ENCODE measurements at places on chromosomes 7 and 10.

DNA sequence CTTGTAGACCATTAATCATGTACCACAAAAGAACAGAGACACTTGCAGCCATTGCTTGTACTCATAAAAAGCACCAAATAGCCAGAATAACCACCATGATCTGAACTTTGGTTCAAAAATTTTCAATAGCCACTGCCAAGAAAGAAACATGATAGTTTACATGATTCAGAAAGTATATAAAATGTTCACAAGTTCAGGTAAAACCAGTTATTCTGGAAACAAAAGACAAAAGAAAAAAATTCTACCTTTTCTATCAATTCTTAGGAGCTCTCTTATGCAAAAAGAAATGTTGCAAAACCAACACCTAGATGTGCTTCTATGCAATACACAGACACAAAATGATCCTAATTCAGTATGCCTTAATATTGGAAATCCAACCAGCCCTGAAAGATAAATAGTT is 108.7 kb downstream of the PCLO start:
- DNase-seq = no peak

- DNase-seq = no peak
Measured at GRCh38 chr7:44156453-44157010, 15.4 kb upstream of the MYL7 start.

DNA sequence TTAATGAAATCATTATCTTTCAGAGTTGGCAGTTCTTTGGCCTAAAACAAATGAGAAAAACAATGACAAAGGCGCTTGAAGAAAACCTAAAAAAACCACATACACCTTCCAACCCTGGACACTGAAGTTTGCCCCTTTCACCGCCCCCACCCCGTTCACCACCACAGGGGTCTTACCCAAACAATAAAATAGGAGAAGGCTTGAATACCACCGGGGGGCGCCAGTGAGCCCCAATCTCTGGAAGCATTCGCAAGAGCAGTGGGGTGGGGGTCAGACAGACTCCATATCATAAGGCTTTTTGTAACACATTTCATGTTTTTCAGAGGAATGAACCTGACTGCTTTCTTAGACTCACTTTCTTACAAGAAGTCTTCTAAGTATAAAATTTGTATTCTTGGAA is 163.6 kb downstream of the PIP4K2A start:
- peak; percentile 49 for DNase-seq

DNA sequence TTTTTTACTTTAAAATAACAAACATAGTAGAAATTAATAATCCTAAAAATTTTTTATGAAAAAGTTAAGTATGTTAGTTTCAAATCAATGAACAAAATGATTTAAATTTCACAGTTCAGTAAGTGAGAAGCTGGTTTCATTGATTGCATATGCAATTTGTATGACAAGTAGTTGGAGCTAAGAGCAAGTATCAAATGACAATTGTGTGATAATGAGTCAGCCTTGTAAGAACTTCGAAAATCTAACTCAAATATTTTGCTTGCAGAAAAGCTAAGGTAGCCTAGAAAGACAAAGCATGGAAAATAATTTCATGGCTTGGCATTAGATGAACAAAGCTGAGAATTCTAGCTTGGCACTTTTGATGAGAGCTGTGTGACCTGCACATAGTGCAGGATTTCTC is 111.5 kb downstream of the HDAC9 start:
- DNase-seq = no peak

Data from activated CD4-positive, alpha-beta T cell treated with anti-CD3 and anti-CD28 coated beads, Interleukin-2, amount 50 U/mL, for 24 hours (primary cell).